Stimulated activated CD8-positive, alpha-beta memory T cell treated with anti-CD3 and anti-CD28 coated beads, Interleukin-15, amount 100 ng/mL, for 1 hour (primary cell): ENCODE measurements at places on chromosomes 6 and 20.
A peak's percentile ranks its signal among the peaks of the same experiment; 100 is the strongest.

DNA sequence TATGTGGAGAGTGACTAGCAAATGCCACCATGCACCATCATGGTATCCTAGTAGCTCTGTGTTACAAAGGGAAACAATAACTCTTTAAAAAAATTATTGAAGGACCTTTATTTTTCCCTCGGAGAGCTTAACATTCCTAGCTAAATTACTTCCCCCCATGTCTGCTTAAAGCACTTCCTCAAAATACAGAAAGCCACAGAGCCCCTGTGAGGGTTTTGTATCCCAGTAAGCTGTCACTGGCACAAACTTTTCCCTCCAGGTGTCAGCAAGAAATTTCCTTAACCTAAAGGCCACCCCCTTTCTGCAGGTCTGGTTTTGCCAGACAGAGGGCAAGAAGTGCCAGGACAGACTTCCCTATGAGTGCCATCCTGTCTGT, 340.0 kb upstream of the PRDM1 start:
- DNase-seq: no peak

- no peak for DNase-seq
These were observed 75.4 kb upstream of the KCNG1 start for GRCh38 chr20:51098284-51098810.

DNA sequence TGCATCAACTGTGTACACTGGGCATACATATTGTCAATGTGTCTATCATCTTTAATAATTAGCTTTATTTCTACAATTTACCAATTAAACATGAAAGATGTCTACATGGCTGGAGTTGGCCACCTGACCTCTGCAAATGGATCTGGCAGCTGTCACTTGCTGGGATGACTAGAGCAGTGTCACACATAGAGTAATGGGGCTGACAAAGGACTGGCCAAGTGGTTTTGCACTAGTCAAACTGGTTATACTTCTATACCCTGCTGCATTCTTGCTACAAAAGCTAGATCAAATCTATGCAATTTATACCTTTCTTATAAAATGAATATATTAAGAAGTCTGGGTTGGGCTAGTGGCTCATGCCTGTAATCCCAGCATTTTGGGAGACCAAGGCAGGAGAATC, 99.3 kb downstream of the SESN1 start:
- no peak for DNase-seq

- no peak for DNase-seq
These were observed 59.0 kb downstream of the PPP1R14C start for GRCh38 chr6:150201772-150202329.

DNA sequence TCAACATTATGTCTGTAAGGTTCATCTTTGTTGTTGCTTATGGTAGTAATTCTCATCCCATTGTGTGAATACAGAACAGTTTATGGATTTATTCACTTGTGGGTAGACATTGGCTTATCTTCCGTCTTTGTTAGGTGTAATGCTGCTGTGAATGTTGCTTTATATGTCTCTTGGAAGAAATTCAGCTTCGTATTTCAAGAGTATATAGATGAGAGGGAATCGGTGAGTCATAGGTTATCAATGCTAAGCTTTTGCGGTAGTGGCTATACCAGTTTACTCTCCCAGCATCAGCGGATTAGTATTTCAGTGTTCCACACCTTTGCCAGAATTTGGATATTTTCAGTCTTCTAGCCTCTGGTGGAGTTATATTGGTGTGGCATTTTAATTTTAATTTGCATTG, 77.8 kb downstream of the ZFAND3 start:
- no peak for DNase-seq

- no peak for DNase-seq
These were observed 2.2 kb upstream of the STXBP5 start for GRCh38 chr6:147201885-147202515.

DNA sequence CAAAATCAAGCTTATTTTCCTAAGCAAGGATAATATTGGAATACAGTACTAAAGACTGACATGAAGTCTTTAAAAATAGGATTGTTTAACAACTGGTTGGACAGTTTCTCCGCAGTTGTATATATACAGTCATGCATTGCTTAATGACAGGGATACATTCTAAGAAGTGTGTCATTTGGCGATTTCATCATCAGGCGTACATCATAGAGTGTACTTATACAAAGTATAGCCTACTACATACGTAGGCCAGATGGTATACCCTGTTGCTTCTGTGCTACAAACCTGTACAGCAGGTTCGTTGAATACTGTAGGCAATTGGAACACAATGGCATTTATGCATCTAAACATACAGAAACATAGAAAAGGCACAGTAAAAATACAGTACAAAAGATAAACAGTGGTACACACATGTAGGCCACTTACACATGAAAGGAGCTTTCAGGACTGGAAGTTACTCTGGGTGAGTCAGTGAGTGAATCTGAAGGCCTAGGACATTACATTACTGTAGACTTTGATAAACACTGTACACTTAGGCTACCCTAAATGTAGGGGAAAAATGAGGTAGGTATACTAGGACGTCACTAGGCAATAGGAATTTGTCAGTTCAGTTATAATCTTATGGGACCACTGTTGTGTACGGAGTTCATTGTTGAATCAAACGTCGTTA, 20.1 kb downstream of the HECA start:
- DNase-seq: no peak

DNA sequence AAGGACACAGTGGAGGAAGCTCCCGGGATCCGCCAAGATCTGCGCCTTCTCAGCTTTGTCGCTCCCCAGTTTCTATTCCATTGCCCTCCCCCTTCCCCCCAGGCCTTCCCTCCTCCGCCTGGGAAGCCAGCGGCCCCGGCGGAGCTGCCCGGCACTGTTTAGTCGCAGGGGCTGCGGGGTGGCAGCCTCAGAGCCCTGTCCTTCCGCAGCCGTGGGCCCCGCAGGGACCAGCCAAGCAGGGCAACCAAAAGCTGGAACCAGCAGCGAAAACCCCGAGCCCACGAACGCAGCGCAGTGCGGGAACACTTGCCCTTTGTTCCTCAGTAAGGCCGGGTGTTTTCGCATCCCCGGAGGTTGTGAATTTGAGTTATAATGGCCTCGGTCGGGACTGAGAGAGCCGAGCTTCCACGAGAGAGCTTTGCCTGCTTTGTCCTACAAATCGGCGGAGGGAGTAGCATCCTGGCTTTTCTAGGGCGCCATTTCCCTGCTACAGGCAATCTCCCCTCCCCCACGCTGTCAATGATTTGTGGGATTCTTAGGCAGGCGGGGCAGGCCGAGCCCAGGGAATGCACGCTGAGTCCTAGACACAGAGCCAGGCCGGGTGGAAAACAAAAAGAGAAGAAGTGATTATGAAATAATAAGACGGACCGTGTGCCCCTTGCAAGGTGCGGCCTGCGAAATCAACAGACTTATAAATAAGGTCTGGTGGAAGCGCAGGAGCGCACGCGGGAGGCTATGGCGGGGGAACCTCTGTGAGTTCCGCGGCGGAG, 4.0 kb upstream of the TUBB2B start:
- DNase-seq: no peak

DNA sequence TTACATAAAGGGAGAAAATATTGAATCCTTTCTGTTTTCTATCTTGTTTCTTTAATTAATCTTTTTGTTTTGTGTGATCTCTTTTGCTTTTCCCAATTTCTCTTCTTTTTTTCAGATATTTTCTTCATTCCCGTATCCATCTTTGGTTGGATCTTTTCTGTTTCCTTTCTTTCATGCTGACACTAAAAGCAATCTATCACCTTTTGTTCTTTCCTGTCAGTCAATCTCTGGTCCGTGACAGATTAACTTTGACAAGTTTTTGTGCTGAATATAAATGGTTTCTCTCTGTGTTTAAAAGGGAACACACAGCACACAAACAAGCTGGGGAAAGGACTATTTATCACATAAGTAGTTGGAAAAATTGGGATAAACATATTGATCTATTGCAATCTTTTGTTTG, 162.8 kb downstream of the GRM1 start:
- DNase-seq: no peak

DNA sequence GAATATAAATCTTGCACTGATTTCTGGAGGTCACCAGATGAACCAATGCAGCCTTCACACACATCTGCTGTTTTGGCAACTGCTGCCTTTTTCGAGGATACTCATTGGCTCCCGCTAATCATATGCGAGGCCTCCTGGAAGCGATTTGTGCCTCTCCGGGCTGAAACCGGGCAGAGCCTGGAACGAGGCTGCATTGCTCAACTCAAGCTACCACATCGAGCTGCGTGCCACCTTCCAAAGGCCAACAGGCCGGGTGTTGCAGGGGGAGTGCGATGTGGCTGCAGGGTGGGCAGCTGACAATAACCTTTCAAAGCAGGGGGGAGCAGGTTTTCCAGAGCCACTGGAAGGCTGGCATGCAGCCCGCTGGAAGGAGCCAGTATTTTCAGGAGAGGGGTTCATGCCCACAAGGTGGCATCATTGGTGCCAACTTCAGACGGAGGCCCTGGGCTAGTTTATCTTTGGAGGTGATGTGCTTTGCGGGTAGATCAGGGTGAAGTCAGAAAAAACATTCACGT, 122.6 kb upstream of the IFNGR1 start:
- DNase-seq: peak; percentile 10

GRCh38 chr6:44051515-44051914, 75.7 kb downstream of the MRPL14 start:
- DNase-seq: no peak

- no peak for DNase-seq
These were observed 203.1 kb downstream of the UBE3D start for GRCh38 chr6:82862543-82862942.

GRCh38 chr20:6664574-6664973, 102.9 kb upstream of the BMP2 start:
- no peak for DNase-seq

GRCh38 chr6:44224029-44224964, 902 bp downstream of the SLC29A1 start:
- no peak for DNase-seq

DNA sequence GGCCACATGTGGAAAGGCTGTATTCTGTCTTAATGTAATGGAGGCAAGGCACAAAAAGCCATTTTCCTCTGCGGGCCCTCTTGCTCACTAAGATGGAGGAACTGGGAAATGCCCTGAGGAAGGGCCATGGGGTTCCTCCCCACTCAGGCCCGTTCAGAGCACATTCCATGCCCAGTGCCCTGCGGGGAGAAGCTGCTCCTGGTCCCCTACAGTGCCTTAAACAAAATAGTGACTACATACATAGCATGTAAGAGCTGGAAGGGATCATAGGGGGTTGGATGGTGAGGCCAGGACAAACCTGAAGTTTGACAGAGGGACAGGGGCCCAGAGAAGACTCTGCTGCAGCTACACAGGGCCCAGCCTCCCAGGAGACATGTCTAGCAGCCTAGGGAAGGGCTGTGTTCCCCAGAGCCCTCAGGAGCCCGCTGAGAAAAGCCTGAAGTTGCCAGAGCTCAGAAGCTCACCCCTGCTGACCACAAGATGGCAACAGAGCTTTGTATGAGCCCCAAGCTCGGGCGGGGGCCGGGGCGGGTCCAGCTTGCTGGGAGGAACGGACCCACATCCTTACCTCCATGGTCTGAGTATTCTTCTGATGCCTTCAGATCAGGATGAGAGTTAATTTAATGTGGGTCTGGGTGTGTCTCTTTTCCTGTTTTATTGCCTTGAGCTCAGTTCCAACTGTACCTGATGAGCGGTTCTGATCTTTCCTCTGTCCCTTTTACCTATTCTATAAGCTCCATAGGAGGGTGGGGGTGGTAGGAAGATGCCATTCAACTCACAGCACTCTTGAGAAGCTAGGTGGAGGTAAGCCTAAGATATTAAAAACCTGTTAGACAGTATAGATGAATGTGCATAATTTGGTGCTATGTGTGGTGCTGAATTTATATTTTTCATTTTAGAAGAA, 242.9 kb downstream of the CDC5L start:
- DNase-seq: no peak

DNA sequence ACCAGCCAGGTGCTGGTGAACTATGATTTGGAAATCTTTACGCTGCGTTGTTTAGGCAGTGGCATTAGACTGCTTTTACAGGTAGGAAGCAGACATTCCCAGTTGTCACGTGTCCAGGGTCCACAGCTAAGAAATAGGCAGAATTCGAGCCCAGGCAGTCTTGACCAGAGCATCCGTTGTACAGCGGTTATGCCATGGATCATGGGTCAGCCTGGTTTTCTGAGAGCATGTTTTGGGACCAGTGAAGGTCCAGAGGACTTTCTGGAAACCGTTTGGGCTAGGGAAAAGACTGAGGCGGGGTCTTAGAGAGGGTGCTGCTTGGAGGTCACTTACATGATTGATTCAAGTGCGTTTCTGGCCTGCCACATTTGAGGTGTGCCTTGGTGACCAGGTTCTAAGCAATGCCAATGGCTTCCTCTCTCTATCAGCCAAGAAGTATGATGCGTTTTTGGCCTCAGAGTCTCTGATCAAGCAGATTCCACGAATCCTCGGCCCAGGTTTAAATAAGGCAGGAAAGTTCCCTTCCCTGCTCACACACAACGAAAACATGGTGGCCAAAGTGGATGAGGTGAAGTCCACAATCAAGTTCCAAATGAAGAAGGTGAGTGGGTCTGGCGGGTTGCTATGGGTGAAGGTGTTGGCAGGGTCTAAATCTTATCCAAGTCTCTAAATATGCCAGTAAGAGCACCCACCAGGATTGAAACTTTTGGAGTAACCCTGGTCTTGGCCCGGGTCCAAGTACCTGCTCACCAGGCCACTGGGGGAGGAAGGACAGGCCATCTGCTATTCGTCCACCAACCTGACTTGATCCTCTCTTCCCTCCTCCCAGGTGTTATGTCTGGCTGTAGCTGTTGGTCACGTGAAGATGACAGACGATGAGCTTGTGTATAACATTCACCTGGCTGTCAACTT, 1.8 kb downstream of the RPL10A start:
- no peak for DNase-seq

GRCh38 chr20:7406671-7407070, 533.6 kb downstream of the HAO1 start:
- no peak for DNase-seq

DNA sequence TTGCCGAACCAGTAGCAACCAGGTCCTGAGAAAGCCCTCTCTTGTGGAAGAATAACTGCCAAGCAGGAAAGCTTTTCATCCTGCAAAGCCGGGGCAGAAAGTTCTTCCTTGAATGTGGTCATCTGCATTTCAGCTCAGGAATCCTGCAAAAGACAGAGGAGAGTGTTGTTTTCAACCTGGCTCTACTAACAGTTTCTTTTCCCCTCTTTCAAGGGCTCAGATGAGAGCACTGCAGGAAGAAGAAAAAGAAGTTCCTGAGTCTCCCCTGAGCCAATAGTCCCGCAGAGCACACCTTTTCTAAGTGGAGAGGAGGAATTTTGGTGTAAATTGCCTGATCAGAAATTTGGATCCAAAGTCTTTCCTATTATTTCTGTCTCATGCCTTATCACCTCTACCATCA, 10.7 kb downstream of the HLA-DRB1 start:
- no peak for DNase-seq

GRCh38 chr6:119800526-119800925, 451.0 kb upstream of the MAN1A1 start:
- DNase-seq: no peak

DNA sequence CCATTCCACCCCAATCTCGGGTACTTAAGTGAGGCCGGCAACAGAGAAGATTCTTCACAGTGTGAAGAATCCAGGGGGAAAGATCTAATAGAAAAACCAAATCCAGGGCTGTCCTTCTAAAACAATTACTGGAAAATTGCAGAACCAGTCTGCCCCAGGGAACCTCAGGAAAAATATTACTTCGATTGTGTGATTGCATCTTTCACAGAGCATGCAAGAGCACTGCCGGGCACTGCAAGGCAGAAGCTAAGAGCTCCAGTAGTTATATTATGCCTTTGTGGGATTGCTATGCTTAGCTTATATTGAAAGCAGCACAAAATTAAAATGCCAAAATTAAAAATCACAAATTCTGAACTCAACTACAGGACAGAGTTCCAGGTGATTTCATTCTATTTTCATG, 175.9 kb downstream of the HACE1 start:
- no peak for DNase-seq

GRCh38 chr6:131954775-131955107, 3.6 kb upstream of the CCN2 start:
- no peak for DNase-seq

- DNase-seq: no peak
These were observed 3.9 kb upstream of the SYS1 start for GRCh38 chr20:45359069-45359405.
